Upper lobe of left lung (tissue), 6 donors: ENCODE measurements at places on chromosomes 13 and 19. TPM values are rescaled to one million over a fixed set of nuclear protein-coding genes. Genes with fewer than 3 reads are reported as not detected.

Gene TMEM145
- total RNA-seq = 0.34 TPM

Gene PGLYRP2
- not detected for total RNA-seq

Gene IL17D
- 6.4 TPM for total RNA-seq

Gene KLK10
- not detected for total RNA-seq

Gene IRGC
- total RNA-seq = not detected

Gene ZNF813
- 3.0 TPM for total RNA-seq

Gene C1QTNF9
- total RNA-seq = not detected

- no peak for DNase-seq
These were observed 246.9 kb downstream of the LIG4 start for GRCh38 chr13:107968470-107968869.

DNA sequence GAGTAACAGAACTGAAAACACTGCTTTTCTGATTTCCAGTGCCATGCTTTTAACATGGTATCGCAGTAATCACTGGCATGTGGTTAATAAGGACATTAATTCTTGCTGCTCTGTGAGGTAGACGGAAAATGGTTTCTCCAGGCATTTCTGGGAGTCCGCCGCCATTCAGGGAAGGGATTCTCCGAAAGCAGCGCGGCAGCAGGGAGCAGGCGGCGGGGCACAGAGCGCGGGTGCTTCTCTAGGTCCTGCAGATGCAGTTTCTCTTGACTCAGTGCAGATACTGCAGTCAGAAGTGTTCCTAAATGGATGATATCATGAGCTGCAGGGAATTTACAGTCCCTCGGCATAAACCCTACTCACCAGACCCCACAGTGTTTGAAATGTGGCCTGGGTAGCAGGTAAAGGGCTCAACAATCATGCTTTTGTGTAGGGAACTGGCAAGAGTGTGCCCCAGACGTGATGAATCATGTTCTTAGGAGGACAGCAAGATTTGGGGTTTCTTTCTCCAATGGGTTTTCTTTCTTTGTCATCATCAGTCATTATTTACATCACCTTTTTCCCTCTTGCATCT lies 338.6 kb upstream of the ARGLU1 start:
- no peak for DNase-seq

GRCh38 chr13:43799191-43799590 lies 12.4 kb upstream of the ENOX1 start:
- DNase-seq = no peak

DNA sequence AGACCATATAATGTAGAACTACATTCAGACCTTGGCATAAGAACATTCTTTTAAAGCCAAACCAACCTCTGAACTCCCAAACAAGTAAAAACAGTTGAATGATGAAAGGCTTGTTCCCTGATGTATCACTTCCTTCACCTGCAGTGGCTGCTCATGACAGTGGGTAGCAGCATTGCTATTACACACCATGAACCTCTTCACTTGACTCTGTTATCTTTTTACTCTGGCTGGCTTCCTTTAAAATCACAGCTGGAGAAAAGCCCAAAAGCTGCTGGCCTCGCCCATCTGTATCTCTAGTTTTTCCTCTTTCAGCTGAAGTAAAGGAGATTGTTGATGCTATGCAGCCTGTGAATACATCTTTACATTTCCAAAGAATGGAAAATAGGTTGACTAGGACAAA lies 22.6 kb downstream of the THSD1 start:
- DNase-seq = no peak

DNA sequence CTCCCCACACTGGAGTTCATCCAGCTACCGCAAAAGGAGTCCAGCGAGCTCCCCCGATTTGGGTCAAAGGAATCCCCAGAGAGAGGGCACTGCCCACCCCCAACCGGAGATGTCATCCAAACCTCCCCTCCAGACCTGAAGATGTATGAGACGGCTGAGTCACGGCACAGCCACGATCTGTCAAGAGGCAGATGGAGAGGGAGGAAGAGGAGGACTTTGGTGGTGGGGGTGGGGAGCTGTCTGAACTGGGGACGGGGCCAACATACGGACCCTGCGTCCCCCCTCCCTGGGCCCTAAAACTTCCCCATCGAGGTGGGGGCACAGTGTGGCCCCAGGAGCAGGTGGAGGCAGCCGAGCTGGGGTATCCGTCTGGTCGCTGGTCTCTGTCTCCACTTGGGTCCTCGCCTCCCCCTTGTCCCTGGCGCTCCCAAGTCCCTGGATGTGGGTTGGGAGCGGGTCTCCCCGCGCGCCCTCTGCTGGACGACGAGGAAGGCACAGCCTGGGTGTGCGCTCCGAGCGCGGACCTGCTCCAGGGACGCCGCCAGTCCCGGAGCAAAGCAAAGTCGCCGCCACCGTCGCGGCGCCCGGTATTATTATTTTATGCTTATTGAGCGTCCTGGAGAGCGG lies 3.8 kb downstream of the PDE4A start:
- peak; percentile 85 for DNase-seq

GRCh38 chr19:33772102-33772857 lies 24.4 kb upstream of the KCTD15 start:
- peak; percentile 85 for DNase-seq

DNA sequence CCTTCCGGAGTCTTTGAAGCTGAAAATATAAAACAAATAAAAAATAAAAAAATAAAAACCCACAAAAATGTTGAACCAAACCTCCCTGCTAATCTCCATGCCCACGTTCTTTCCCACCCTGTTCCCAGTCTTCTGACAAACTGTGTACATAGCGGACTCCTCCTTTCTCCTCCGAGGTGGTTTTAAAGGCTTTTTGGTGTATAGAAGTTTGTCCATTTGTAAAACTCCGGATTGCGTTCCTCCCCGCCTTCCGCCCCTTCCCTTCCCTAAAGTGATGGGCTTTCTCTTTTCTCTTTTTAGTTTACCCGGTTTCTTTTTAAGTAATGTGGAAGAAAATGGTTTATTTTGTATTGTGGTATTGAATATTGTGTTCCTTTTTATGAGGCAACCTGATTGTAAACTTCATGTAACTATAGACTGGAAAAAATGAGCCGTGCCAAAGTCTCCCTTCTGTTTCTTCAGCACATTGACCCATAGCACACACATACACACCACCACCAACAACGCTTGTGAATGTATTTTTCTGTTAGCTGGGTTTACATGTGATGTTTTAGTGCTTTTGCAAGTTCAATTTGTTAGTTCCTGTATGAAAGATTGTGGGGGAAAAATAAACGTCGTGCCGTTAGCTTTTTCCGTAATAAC lies 4.4 kb downstream of the ZIC2 start:
- no peak for DNase-seq

DNA sequence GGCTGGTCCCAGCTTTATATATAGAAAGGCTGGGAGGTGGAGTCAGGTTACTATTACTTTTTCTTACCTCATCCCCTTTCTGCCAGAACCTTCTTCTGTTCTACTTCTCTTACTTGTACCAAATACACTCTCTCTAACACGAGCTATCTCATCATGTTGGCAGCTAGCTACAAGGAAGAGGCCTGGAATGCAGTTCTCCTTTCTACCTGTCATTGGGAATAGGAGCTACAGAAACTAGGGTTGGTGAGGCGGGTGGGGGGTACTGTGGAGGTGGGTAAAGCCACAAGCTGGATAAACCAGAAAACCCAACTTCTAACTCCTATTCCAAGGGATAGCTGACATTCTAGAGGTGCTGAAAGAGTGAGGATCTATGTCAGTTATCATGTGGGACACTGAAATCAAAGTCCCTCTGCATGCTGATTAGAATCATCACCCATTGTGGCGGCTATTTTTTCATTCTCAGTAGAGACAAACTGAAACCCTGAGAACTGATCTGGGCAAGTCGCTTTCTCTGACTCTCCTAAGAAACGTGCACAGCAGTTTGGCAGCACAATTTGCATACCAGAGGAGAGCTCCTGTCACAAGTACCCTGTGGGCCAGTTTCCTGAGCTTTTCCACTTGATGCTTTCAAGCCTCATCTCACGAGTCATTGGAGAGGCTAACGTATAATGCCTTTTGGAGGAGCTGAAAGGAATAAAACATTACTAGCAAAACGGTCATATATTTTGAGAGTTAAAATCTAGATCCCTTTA lies 358.1 kb downstream of the ENOX1 start:
- peak; percentile 40 for DNase-seq

GRCh38 chr13:101520672-101521071 lies 68.2 kb downstream of the ITGBL1 start:
- no peak for DNase-seq

GRCh38 chr19:46901701-46902401 lies 41.1 kb downstream of the ARHGAP35 start:
- no peak for DNase-seq

- no peak for DNase-seq
These were observed 310.2 kb downstream of the ZNF536 start for GRCh38 chr19:30682146-30682998.

- DNase-seq = no peak
These were observed 28.5 kb downstream of the SKA3 start for GRCh38 chr13:21147827-21148226.

- DNase-seq = no peak
These were observed 19.5 kb upstream of the MAB21L1 start for GRCh38 chr13:35496006-35496405.
